ENCODE measurements at places on chromosomes 16 and 17. TPM values are rescaled to one million over a fixed set of nuclear protein-coding genes. Genes with fewer than 3 reads are reported as not detected.

Gene ERBB2
- total RNA-seq, result 117 TPM

DNA sequence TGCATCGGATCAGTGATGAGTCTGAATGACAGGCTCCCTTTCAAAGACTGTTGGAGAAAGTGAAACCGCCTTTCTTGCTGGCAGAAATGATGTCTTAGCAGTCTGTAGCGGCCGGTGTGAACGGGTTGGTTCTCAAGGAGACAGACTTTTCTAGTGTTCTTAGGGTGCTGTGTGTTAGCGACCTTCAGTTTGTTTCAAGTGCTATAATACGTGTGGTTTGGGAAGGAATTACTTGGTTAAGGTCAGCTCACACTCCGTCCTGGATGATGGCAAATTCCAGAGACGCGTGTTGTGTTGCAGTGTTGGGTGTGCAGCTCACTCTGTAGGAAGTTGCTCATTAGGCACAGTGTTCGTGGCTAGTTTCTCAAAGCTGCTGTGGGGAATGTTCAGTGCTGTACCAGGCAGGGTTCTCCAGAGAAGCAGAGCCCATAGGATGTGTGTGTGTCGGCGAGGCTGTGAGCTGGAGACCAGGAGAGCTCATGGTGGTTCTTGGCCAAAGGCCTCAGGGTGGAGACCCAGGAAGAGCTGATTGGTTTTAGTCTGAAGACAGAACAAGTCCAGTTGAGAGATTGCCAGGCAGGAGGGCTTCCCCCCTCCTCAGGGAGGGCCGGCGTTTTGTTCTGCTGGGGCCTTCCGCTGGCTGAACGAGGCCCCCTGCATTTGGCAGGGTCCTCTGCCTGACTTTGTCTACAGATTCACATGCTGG, 37.6 kb downstream of the ZNF750 start:
- no peaks in the 10 kb centered on the region for H3K27me3 ChIP-seq
- H3K27ac ChIP-seq, result no peak overlapping the region
- no peaks in the 10 kb centered on the region for H3K36me3 ChIP-seq
- no peak overlapping the region for H3K4me3 ChIP-seq
- no peak for DNase-seq

- H3K4me3 ChIP-seq, result no peak overlapping the region
- no peaks in the 10 kb centered on the region for H3K27me3 ChIP-seq
- no peaks in the 10 kb centered on the region for H3K4me1 ChIP-seq
- DNase-seq, result no peak
Observed at GRCh38 chr16:10761373-10761772, 17.7 kb downstream of the NUBP1 start.

GRCh38 chr16:79800016-79800608, 199.6 kb upstream of the MAF start:
- no peak overlapping the region for H3K27ac ChIP-seq
- DNase-seq, result no peak
- no peaks in the 10 kb centered on the region for H3K27me3 ChIP-seq
- no peaks in the 10 kb centered on the region for H3K36me3 ChIP-seq
- H3K4me3 ChIP-seq, result no peak overlapping the region
- H3K4me1 ChIP-seq, result no peaks in the 10 kb centered on the region

GRCh38 chr17:42989141-42989540, 8.8 kb downstream of the RUNDC1 start:
- H3K27ac ChIP-seq, result no peak overlapping the region
- H3K27me3 ChIP-seq, result no peaks in the 10 kb centered on the region
- H3K4me1 ChIP-seq, result no peaks in the 10 kb centered on the region
- H3K4me3 ChIP-seq, result no peak overlapping the region
